Liver (tissue), 10 donors: ENCODE measurements at places on chromosomes 5 and 9.

DNA sequence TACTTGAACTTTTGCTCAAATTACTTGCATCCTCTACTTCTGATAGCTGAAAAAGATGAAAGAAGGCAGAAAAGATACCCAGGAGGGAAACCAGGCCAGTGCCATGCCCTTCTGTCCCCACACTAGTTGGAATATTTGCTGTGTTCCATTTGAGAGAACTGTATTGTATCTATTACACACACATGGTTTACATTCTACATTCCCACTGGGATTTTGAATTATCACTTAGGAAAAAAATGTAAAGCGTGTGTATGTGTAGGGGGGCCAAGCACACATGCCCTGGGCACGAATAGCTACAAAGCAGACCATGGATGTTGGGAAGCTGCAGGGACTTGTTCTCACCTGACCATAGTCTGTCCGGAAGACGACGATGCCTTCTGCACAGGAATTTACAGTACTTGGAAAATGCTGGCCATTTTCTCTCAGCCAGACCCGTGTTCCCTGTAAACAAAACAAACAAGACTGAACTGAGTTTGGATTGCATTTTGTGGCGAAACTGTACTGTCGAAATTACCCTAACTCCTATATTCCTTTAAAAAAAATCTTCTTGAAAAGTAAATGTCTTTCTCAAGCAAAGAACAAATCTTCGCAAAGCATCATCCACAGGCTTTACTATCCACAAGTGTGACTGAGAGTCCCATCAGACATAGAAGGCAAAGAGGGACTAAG, 58.7 kb downstream of the MYO10 start:
- no peak overlapping the region for H3K4me3 ChIP-seq
- H3K27ac ChIP-seq, result no peak overlapping the region
- H3K27me3 ChIP-seq, result no peaks in the 10 kb centered on the region
- H3K36me3 ChIP-seq, result no peaks in the 10 kb centered on the region

DNA sequence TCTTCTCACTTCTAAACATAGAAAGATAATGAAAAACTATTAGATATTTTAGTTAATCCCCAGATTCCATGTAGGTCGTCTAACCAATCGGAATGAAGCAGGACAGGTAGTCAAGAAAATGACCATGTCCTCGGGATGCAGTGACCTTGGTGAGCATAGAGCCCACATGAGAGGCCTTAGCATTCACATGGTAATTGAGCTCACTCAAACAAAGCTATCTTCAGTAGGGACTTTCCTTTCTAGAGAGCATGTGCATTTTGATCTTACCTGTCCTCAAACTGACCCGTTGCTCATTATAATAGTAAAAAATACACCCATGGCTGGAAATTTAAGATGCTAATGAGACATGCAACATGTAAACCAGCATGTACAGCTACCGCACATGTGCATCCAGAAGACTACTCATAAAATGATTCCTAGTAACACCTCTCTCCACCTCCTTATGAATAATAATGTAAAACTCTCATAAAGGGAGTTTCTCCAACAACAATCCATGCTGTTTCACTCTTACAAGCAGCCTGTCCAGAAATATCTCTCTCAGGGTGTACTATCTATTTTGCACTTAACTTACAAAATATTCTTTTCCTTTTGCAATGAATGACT, 274.0 kb upstream of the CDH9 start:
- no peak overlapping the region for H3K4me3 ChIP-seq
- H3K27ac ChIP-seq, result no peak overlapping the region
- H3K27me3 ChIP-seq, result no peaks in the 10 kb centered on the region
- no peaks in the 10 kb centered on the region for H3K36me3 ChIP-seq
- H3K4me1 ChIP-seq, result no peaks in the 10 kb centered on the region

- H3K36me3 ChIP-seq, result peaks cover 7% of the 10 kb centered on the region
- no peak overlapping the region for H3K4me3 ChIP-seq
- DNase-seq, result no peak
- H3K27me3 ChIP-seq, result no peaks in the 10 kb centered on the region
- H3K27ac ChIP-seq, result no peak overlapping the region
These were observed 59.7 kb downstream of the OSMR start for GRCh38 chr5:38905516-38905915.

DNA sequence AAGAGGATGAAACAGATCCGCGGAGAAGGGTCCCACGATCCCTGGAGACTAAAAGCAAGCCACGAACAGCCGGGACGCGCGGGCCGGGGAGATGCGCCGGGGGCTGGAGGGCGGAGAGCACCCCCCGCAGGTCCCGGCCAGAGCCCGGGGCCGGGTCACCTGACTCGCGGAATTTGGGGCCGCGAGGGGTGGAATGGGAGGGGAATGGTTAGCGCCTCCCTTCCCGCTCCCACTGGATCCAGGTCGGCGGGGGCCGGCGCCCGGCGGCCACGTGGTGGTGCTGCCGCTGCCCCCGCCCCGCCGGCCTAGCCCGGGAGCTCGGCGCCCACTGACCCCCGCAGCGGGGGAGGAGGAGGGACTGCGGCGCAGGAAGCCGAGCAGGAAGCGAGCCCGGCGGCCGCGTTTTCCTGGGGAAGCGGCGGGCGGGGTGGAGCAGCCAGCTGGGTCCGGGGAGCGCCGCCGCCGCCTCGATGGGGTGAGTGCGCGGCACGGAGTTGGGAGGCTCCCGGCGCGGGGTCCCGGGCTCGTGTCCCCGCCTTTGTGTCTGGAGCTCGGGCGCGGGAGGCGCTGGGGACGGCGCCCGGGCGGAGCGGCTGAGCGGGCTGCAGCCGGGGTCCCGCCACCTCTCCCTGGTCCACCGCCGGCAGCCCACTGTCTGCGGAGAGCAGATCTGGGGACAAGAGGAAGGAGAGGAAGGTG, at the start of gene RAI14:
Gene RAI14 (plus strand): TSS at position 328 of the 699 bp plus-strand sequence. CDS start 30,592 bp downstream, outside the sequence.
- DNase-seq, result peak; percentile 70
- peak within 1 kb of the TSS; percentile 96 for H3K27ac ChIP-seq
- peak within 1 kb of the TSS; percentile 94 for H3K4me3 ChIP-seq
- no peaks in the 10 kb centered on the region for H3K27me3 ChIP-seq

DNA sequence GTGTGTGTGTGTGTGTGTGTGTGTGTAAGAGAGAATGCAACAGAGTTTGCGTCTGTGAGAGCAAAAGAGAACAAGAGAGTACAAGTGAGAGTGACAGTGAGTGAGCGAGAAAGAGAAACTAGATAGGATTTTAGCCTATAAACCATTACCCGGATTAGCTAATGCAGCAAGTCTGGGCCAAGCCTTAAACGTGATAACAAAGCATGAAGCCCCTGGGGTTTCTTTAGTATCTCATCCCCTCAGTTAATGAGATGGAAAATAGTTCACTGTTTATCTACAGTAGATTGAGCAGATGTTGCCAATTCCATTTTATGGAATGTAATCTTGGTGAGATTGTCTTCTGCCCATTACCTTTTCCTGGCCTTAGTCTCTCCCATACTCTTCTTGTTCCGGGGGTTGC, 114.5 kb downstream of the MAT2B start:
- H3K4me1 ChIP-seq, result no peaks in the 10 kb centered on the region
- no peaks in the 10 kb centered on the region for H3K36me3 ChIP-seq
- DNase-seq, result no peak

GRCh38 chr5:127353327-127353726, 62.7 kb downstream of the MEGF10 start:
- DNase-seq, result no peak
- no peaks in the 10 kb centered on the region for H3K36me3 ChIP-seq
- H3K4me1 ChIP-seq, result no peaks in the 10 kb centered on the region

- no peak overlapping the region for H3K4me3 ChIP-seq
- no peaks in the 10 kb centered on the region for H3K27me3 ChIP-seq
- DNase-seq, result no peak
- H3K27ac ChIP-seq, result no peak overlapping the region
- no peaks in the 10 kb centered on the region for H3K4me1 ChIP-seq
These were observed 98.9 kb downstream of the MAP1B start for GRCh38 chr5:72206160-72206559.

DNA sequence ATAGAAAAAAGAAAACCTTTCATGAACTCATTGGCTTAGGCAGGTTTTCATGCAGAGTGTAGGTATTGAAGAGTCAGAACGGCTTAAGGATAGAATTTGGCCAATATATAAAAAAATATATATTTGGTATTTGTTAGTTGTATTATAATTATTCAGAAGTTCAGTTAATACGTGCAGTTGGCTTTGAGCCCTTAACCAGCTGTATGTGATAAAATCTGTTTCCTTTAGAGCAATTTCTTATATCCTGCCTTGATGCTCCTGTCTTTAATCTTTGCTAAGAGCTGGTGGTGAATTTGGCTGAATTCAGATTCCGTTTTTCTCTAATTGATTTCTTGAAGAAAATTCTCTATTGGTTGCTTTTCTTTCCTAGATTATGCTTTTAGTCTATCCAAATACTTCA, 3.7 kb downstream of the ANXA1 start:
- no peak overlapping the region for H3K27ac ChIP-seq
- no peaks in the 10 kb centered on the region for H3K4me1 ChIP-seq
- H3K36me3 ChIP-seq, result no peaks in the 10 kb centered on the region
- no peak overlapping the region for H3K4me3 ChIP-seq

GRCh38 chr9:131543141-131543540, 2.2 kb upstream of the PRRT1B start:
- no peak overlapping the region for H3K27ac ChIP-seq
- H3K27me3 ChIP-seq, result no peaks in the 10 kb centered on the region
- no peak for DNase-seq
- peak overlapping the region; percentile 23 for H3K4me3 ChIP-seq
- H3K4me1 ChIP-seq, result peaks cover 6% of the 10 kb centered on the region

GRCh38 chr5:1540166-1540565, 16.4 kb upstream of the LPCAT1 start:
- no peaks in the 10 kb centered on the region for H3K4me1 ChIP-seq
- H3K27ac ChIP-seq, result no peak overlapping the region
- no peak overlapping the region for H3K4me3 ChIP-seq
- H3K27me3 ChIP-seq, result no peaks in the 10 kb centered on the region
- peak; percentile 12 for DNase-seq
